NAMALWA (cell line): ENCODE measurements at places on chromosomes 3 and 15.

GRCh38 chr3:171283183-171283847 is 176.9 kb downstream of the TNIK start:
- no peak for DNase-seq

- no peak for DNase-seq
Measured at GRCh38 chr15:48722764-48723661, 77.5 kb upstream of the FBN1 start.

DNA sequence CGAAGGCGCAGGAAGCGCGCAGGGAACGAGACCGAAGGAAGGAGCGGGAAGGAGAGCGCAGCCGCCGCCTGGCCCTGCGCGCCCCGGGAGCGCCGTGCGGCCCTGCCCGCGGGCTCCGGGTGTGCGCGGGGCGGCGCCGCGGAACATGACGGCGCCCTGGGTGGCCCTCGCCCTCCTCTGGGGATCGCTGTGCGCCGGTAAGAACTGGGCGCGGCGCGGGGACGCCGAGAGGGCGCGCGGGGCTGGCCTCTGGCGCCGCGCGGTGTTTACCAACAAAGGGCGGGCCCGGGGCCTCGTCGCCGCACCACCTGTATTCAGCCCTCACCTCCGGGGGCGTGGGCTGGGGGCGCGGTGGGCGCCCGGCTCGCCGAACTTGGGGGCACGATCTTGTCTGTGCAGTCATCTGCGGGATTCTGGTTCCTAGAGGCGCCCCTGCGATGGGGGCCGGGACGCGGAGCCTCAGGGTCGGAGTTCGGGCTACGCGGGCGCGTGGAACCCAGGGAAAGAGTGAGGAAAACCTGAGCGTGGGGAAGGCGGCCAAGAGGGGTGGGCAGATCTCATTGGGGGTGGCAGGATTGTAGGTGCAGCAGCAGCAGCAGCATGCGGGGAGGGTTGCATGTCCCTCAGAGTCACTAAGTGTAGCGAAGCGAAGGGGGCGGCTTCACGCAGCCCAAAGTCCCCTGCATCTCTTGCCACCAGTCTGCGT is 641 bp downstream of the ACVR2B start:
- no peak for DNase-seq

GRCh38 chr3:39125841-39126500 is 18.5 kb downstream of the TTC21A start:
- DNase-seq = no peak

GRCh38 chr3:69888040-69888942 is 111.2 kb upstream of the SAMMSON start:
- no peak for DNase-seq
